ENCODE measurements at places on chromosomes 16 and 17.

DNA sequence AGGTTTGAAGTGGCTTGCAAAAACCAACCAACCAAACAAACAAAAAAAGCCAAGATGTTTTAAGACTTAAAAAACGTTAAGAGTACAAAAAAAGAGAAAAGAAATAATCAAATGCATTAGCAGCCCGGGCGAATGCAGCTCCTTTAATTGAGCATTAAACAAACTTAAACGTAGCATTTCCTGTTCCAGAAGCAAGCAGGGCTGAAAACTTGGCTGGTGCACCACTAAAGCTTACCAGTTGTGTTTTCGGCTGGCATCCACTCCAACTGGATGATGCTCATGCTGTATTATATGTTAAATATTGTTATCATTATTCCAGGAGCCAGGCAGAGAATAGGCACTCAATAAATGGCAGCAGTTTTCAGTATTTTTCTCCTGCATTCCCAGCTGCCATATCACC is 45.1 kb downstream of the IRX6 start:
- no peak for DNase-seq

GRCh38 chr17:13594762-13595598 is 6.7 kb downstream of the HS3ST3A1 start:
- peak; percentile 69 for DNase-seq

DNA sequence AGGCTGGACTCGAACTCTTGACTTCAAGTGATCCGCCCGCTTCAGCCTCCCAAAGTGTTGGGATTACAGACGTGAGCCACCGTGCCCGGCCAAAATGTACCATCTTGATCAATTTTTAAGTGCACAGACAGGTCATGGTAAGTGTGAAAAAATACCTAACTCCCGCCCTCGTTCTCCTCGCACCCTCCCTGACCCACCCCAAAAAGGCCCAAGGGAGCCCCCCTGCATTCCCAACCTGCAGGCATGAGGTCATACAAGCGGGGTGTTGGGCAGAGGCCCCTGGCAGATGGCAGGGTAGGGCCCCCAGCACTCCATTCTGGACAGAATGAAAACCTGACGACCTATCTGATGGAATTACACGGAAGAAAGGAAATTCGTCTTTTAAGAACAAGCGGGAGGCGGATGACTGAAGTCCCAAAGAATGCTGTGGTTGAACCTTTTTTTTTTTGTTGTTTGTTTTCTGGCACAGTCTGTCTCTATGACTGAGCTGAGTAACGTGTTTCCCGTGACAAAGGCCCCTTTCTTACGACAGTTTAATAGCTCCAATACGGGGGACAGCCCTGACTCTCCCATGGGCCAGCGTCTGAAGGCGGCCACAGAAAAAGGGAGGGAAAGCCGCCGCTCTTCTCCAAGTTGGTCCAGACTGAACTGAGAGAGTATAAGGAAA is 376.4 kb downstream of the SLC39A11 start:
- peak; percentile 95 for DNase-seq

DNA sequence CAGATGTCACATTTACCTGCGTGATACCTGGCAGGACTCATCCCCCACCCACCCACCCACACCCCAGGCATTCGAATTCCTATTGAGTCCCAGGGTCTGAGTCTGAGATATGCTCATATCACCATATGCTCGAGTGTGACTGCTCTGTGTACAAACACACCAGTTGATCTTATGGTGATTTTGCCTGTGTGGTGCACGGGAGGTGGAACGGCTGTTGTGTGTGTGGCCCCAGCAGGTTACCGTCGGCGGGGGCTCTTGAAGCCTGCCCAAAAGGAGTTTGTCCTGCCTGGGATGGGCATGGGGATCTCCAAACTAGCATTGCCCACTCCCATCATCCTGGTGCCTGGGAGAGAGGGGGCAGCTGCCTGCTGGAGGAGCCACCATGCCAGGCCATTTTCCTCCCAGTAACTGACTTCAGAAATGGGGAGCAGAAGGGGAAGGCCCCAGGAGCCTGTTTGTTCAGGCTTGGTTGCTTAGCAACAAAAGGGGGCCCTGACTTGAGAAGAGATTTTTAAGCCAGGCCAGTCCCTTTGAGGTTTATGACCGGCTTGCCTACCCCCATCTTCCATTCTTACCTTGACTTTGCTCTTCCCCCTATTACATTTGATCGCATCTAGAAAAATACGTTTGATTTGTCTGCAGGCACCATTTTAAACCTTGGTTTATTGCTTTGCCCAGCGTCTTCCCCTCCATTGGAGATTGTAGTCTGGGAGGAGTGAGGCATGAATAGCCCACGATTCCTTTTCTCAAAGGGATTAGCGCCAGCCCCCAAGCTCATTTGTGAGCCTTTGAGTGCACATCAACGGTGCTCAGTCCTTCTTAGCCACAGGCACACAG is 217.7 kb downstream of the CCDC182 start:
- DNase-seq = no peak

GRCh38 chr16:15765880-15766279 is 90.9 kb downstream of the MYH11 start:
- DNase-seq = peak; percentile 70

GRCh38 chr16:58999762-59000161 is 265.6 kb upstream of the GOT2 start:
- DNase-seq = no peak

DNA sequence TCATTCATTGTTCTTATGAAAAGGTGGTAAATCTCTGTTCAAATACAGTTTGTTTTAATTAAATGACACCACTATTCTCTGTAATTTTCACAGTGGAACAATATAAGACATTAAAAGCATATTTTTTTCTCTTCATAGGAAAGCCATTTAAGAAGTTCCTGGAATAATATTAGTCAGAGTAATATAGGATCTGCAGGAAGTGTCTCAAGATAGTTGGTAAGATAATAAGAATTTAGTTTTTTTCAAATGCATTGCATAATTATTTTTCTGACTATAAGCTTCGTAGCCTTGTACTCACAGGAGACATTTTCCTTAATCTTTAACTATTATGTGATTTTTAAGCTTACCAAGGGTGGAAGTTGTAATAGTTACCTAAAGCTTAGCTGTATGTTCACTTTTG is 16.9 kb downstream of the STXBP4 start:
- no peak for DNase-seq

DNA sequence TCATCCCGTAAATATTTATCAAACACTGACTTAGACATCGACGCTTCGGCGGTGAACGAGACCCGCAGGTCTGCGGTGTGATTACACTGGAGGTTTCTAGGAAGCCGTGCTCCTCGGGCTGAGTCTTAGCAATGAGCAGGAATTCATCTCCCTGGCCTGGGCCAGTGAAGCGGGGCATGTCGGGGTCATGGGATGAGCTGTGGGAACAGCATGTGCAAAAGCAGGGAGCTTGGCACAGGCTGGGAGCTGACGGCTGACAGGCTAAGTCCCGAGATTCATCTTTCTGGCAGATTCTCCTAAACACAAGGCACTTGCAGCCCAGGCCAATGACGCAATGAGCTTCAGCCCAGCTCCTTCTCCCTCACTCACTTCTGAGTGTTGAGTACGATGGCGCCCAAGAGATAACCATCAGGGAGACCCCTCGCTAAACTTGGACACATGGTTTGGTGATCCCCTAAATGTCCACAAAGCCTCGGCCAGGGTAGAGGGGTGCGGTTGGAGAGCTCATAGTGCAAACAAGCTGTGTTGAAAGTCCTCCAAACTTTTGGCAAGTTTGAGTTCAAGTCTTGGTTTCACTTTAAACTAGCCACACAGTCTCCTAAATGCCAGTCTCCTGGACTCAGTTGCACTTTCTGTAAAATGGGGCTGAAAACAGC is 12.8 kb downstream of the CRISPLD2 start:
- DNase-seq = peak; percentile 86

- DNase-seq = no peak
Measured at GRCh38 chr17:74276051-74276476, 2.0 kb downstream of the DNAI2 start.

DNA sequence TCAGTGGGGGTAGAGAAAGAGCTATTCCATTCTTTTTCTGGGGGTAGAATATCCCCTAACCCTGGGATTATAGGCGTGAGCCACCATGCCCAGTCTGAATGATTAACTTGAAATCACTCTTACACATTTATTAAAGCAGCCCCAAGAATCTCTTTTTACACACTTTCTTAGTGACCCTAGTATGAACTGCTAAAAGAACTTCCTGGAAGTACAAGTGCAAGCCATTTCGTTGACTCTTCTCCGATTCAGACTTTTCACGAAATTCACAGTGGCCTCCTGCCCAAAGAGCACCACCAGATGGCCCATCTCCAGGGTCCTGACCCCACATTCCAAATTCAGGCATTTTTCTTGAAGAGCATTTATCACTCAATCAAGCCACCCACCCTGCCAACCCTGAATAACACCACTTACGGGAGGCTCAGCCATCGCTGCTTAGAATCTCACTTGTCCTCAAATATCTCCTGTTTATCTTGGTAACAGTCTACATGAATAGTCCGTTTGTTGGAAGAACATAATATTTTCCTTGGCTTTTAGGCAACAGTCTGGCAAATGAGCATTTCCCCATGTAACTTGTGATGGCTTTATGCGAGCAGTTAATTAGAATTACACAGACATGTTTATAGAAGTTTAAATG is 28.0 kb downstream of the ZNF423 start:
- no peak for DNase-seq

DNA sequence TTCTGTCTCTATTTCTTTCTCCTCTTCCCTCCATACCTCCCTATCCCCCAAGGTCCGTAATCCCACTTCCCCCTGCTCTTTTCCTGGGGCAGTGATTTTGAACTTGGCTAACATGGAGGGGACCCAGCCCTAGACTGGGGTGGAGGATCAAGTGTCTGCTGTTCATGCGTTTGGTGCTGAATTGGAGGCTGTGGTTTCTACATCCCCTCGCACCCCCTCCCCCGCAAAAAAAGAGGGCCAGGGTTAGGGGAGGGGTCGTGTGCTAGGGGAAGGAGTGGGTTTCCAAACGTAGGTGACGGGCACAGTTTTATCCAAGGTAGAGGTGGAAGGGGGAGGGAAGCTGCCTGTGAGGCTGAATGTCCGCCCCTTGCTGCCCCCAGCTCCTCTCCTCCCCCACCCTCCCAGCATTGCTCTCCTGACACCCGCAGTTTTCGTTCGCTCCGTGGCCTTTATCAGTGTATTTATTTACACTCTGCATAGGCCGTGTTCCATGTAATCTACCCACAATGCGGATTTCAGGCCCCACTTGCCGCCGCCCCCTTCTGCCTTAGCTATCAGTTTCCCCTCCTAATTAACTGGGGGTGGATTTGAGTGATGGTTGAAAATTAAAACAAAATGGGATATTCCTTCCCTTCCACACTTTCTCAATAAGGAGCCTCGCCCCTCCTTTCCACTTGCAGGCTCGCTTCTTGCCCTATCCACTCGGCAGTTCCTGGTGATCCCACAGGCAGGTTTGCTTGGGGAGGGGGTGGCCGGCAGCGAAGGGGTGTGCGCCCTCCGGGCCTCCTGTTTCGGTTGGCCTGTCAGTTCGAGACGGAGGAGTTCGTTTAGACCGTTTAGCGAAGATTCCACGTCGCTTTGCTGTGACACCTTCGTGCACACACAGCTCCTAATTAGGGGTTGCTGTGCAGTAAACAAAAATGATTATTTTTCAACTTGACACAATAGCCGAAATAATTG is 2.0 kb downstream of the GNAO1 start:
- DNase-seq = no peak

GRCh38 chr17:79586131-79586530 is 24.7 kb downstream of the RBFOX3 start:
- DNase-seq = no peak

DNA sequence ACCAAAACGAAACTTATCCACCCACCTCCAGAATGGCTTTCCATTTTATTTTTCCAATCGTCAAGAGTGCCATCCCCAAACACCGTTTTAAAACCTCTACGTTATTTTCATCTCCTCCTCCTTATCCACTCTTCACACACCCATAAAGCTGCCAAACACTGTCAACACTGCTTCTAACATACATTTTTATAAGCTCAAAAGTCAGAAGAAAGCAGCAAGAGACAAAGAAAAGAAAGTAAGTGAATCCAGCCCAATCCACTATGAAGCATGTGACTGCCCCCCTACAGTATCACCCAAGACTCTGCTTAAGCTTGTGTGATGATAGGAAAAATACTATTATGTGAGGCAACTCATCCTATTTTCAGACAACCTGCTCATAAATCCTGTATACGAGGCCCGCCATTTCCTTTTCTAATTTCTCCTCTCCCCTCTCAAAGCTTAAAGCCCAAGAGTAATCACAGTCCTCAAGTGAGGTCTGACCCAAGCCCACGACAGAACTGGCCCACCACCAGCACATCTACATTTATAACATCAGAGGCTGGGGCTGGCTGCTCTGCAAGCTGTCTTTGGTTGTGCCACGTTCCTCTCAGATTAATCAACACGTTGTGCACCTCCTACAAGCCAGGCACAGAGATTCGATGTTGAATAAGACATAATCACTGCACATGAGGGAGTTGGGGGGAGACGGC is 16.3 kb downstream of the USP31 start:
- peak; percentile 37 for DNase-seq

DNA sequence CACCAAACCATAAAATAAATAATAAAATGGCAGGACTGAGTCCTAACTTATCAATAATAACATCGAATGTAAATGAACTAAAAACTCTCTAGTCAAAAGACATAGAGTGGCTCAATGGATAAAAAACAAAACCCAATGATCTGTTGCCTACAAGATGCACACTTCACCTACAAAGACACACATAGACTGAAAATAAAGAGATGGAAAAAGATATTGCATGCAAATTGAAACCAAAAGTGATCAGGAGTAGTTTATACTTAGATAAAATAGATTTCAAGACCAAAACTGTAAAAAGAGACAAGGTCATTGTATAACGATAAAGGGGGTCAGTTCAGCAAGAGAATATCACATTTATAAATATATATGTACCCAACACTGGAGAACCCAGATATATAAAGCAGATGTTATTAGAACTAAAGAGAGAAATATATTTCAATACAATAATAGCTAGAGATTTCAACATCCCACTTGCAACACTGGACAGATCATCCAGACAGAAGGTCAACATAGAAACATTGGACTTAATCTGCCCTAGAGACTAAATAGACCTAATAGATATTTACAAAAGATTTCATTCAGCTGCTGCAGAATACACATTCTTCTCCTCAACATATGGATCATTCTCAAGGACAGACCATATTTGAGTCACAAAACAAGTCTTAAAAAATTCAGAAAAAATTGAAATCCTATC is 29.8 kb downstream of the SLC47A2 start:
- no peak for DNase-seq

DNA sequence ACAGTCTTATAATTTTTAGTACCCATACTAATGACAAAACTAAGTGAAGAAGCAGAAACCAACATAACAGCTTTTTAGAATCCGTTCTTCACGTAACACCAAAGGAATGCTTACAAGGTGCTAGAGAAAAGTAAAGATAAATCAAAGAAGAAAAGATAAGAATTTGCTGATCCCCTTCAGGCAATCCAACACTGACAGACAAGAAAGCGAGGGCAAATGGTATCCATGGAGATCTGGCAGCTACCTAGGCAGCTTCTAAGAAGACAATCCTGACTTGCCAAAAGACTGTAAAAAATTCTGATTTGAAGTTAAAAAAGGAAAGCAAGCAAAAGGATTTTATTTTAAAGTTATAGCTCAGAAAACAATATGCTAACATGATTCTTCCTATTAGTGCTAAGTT is 14.6 kb downstream of the BBS2 start:
- DNase-seq = no peak

GRCh38 chr16:49608098-49608497 is 234.5 kb downstream of the C16orf78 start:
- no peak for DNase-seq

All from AG08395 (cell line).